ENCODE measurements at places on chromosomes 11 and 22. TPM values are rescaled to one million over a fixed set of nuclear protein-coding genes. Genes with fewer than 3 reads are reported as not detected.
A peak's percentile ranks its signal among the peaks of the same experiment; 100 is the strongest.

- DNase-seq = no peak
Measured at GRCh38 chr11:89613911-89614310, 96.2 kb upstream of the TRIM77 start.

DNA sequence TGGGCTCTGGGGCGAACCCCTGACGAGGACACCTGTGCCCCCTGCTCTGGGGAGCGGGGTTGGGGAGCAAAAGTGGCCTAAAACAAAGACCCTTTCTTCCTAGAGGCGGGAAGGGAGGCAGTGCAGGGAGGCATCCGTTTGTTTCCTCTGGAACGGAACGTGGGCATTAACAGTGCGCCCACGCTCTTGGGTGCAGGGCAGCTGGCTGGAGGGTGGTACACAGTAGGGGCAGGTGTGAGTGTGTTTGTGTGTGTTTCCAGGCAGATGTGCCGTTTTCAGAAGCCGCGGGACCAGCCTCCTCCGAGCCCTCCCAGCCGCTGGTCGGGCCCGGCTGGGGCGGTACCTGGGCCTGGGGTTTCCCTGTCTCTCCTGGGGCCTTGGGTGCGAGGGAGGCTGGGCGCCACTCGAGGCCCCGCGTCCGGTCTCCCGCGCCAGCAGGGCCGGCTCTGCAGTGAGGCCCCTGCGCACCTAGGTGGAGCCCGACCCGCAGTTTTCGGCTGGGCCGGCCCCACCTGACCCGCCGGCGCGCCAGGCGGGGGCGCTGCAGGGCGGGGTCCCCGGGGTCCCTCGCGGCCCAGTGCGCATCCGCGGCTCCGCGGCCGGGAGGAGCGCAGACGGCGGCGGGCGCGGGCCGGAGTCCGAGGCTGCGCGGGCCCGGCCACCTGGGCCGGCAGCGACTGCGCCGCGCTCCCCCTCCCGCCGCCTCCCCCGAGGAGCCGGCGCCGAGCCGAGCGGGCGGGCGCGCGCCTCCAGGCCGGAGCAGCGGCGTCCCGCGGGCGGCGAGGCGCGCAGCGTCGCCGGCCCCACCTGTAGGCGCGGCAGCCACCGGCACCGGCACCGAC lies 1252.7 kb downstream of the BRD1 start:
- DNase-seq = peak; percentile 68

GRCh38 chr11:93322207-93322606 lies 8.3 kb upstream of the DEUP1 start:
- no peak for DNase-seq

- DNase-seq = no peak
Measured at GRCh38 chr22:45014654-45015053, 4.8 kb upstream of the PHF21B start.

- DNase-seq = no peak
Measured at GRCh38 chr22:29872989-29873388, 10.0 kb upstream of the MTMR3 start.

GRCh38 chr11:1400317-1401170 lies 10.8 kb downstream of the BRSK2 start:
- DNase-seq = no peak

BTBD18 gene
- not detected for total RNA-seq

- no peak for DNase-seq
Measured at GRCh38 chr11:88175569-88176075, 379 bp upstream of the RAB38 start.

GLYAT gene
- total RNA-seq = not detected

GRCh38 chr22:39155421-39155820 lies 2.9 kb upstream of the CBX7 start:
- no peak for DNase-seq

- DNase-seq = no peak
Measured at GRCh38 chr22:33570110-33570509, 350.2 kb downstream of the LARGE1 start.

SEPTIN3 gene
- not detected for total RNA-seq

DNA sequence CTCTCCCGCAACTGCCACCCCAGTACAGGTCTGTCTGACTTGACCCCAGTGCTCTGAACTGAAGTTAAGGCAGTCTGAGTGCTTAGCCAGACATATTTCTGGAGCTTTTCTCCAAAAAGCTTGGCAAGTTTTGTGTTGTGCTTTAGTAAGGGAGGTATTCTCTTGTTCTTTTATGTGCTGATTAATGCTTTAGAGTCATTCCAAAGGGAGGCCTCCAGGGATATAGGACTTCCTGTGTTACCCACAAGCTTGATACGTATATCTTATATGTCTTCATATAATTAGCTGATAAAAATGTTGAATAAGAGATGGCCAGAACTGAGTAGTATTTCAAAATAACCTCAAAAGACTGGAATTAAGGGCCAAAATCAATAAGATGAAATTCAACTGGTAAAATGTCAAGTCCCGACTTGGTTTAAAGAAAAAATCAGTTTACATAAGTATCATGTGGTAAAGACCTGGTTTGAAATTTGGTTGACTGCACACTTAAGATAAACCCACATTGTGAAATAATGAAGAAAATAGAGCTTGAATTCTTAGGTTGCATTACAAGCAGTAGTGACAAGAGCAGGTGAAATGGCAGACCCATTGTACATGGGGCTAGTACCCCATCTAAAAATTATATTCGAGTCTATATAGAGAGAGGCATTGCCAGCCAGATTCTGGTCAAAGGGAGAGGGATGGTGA lies 226.9 kb downstream of the SNX19 start:
- DNase-seq = no peak

GRCh38 chr11:20444535-20444934 lies 57.0 kb downstream of the PRMT3 start:
- DNase-seq = no peak

PC gene
- total RNA-seq = 17.1 TPM

DNA sequence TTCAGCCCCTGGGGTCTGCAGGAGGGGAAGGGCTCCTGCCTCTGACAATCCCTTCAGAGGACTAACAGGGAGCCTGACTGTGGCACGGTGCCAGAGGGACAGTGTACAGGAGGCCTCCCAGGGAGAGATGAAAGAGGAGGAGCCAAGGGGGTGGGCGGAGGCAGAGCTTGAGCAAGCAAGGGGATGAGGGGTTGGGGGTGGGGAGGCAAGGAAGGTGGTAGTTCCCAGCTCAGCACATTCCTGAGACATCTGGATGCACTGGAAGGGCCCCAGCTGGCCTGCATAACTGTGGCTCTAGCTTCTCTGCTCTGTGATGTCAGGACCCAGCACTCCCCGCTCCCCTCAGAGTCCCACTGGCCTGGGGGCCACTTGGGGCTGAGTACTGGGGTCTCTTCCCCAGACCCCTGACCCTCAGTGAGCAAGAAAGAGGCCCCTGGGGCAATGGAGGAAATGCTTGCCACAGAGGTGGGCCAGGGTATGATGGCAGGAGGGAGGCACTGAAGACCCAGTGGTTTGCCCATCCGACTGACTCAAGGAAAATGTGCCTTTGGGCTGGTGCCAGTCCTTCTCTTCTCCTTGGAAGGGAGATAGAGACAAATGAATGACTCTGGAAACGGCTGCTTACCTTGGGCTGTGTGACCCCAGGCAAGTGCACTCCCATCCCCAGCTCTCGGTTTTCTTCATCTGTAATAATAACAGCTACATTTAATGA lies 13.3 kb downstream of the CREB3L1 start:
- peak; percentile 94 for DNase-seq

DNA sequence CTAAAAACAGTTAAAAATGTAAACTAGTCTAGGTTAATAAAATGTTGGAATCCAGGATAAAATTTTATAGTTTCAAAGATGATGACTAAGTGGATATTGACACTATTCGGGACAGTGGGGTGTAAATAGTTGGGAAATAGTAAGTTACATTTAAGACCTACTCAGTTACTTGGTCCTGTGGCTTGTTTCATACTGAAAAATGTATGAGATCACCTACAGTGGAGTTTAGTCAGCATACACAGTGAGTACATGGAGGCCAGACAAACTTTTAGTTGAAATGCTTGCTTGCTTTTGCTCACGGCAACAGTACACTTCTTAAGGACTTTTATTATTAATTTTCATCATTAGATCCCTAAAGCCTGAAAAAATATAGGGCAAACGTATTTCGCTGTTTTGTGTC lies 16.1 kb downstream of the TRIM22 start:
- no peak for DNase-seq

All from ovary (tissue), 10 donors.